ENCODE measurements at places on chromosomes 12 and 14.

GRCh38 chr12:14185427-14186192 lies 179.9 kb upstream of the ATF7IP start:
- DNase-seq = no peak

GRCh38 chr14:63867933-63868921 lies 15.4 kb downstream of the SYNE2 start:
- DNase-seq = no peak

DNA sequence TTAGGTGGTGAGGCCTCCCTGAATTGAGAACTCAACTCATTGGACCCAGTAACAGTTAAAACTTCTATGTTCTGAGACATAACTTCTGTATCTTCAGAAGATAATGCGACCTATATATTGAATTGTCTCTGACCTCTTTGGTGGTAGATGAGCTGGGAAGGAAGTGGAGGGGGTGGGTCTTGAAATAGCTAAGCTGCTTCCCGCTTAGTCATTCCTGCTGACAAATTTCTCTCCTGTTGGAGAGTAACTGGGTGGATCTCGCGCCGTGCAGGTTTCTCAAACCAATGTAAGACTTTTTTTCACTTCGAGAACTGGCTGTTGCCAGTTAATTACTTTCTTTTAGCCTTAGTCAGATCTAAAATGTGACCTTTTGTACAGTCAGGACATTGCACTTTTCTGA lies 100.8 kb downstream of the PPHLN1 start:
- no peak for DNase-seq

DNA sequence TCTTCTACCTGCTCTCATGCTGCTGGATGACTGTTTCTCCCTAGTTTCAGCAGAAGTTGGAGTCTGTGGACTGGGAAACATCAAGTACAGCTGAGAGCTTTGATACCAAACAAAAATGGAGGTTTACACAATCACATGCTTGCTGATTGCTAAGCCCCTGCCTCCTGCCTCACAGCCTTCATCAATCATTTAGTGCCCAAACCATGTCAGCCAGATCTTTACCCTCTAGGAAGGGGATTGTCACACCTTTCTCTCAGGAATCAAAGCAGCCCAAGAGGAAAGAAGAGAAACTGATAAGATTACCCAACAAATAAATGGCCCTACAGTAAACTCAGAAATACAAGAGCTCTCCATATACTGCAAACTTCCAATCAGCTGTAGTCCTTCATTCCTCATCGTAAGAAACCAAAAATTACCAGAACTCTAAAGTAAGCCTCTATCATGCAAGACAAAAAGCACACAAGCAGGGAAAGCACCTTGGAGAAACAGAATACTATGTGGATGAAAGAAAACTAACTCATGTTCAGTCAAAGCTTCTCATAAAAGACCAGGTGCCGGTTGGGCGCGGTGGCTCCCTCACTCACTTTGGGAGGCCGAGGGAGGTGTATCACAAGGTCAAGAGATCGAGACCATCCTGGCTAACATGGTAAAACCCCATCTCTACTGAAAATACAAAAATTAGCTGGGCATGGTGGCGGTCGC lies 63.6 kb upstream of the RESF1 start:
- no peak for DNase-seq

- DNase-seq = no peak
Observed at GRCh38 chr12:88362439-88362838, 217.8 kb downstream of the KITLG start.

Measured in substantia nigra (tissue), 51 donors.